Activated CD4-positive, CD25-positive, alpha-beta regulatory T cell treated with anti-CD3 and anti-CD28 coated beads, Interleukin-2, amount 50 U/mL, for 24 hours (primary cell): ENCODE measurements at places on chromosomes 16 and 17.
A peak's percentile ranks its signal among the peaks of the same experiment; 100 is the strongest.

- no peak for ATAC-seq
These were observed 65.9 kb upstream of the HLF start for GRCh38 chr17:55198690-55199370.

- ATAC-seq, result no peak
These were observed 34.7 kb downstream of the EPN2 start for GRCh38 chr17:19271780-19272357.

- no peak for ATAC-seq
These were observed 123.7 kb downstream of the ABCC1 start for GRCh38 chr16:16073001-16073545.

- no peak for ATAC-seq
These were observed 6.5 kb downstream of the ZZEF1 start for GRCh38 chr17:4136373-4136772.

DNA sequence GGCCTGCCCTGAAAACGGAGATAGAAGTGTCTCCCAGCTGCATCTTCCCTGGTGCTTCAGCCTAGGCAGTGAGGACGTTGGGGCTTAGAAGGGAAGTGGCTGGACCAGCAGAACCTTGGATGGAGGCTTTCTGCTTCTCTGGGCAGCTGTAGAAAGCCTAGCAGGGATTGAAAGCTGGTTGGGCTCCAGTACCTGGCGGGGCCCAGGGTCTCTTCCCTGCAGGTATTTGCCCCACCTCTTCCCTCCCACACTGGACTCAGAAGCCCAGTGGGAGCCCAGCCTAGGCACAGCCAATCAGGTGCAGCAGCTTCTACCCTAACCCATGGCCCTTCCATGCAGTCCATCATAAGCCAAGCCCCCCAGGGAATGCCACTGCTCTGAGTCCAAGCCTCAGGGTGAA is 190.3 kb upstream of the IRX6 start:
- no peak for ATAC-seq

DNA sequence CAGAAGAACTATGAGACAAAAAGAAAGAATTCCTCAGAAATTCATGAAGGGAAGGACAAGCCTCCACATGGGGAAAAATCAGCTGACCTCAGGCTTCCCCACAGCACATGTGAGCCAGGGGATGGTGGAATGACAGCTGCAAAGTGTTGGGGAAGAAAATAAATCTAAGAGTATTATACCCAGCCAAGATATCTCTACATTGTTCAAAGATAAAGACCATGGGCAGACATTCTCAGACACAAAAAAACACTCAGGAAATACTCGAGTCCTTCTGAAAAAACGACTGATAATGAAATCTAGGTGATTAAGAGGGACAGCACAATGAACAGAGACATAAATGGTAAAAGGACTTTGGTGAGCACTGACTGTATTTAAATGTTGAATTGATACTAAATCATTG is 3.9 kb downstream of the RAB40B start:
- no peak for ATAC-seq

DNA sequence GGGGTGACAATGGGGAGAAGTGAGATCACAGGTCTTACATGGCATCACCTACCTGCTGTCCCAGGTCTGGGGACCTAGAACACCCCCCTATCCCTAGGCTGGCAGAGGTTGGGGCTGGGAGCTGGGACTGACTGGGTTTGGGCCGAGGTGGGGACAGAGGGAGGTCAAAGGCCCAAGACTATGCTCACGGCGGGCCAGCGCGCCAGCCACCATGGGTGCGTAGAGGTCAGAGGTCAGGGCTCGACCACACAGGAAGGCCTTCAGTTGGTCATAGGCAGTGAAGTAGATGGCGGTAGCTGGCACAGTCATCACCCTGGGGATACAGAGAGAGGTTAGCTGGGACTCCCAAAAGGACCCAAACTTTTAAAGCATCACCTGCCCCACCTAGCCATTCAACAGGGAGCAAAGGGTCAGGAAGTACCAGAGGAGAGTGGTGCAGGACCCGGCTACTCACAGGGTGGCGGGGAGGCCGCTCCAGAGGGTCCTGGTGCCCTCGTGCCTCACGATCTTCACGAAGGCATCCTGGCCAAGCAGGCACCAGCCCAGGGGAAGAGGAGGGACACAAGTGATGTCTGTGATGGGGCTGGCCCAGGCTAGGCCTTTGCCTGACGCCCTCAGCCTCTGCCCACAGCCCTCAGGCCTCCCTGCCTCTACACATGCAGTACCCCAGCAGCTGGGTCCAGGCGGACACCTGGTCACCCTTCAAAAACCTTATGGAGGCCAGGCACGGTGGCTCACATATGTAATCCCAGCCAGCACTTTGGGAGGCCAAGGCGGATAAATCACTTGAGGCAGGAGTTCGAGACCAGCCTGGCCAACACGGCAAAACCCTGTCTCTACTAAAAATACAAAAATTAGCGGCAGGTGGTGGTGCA is 3.1 kb downstream of the SLC25A39 start:
- ATAC-seq, result no peak

- ATAC-seq, result no peak
These were observed 221.0 kb downstream of the CPPED1 start for GRCh38 chr16:12582696-12583095.

- no peak for ATAC-seq
These were observed 36.1 kb upstream of the ALOX12 start for GRCh38 chr17:6959700-6960099.

GRCh38 chr17:60165223-60165622 is 15.4 kb downstream of the CA4 start:
- ATAC-seq, result no peak

DNA sequence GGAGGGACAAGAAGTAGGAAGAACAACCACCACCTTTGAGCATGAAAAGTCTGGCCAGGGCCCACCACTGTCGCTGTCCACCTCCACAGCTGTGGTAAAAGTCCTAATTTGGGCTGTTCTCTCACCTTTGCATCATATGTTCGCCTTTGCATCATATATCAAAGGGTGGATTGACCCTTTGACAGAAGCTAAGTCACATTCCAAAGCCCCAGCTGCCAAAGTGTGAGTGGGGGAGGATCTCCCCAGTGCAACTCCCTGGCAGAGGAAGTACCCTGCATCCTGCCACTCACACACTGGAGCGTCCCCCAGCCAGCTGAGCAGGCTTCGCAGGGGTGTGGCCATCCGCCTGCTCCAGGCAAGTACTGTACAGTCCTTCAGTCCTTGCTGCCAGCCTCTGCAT is 12.7 kb upstream of the SPECC1 start:
- ATAC-seq, result no peak

DNA sequence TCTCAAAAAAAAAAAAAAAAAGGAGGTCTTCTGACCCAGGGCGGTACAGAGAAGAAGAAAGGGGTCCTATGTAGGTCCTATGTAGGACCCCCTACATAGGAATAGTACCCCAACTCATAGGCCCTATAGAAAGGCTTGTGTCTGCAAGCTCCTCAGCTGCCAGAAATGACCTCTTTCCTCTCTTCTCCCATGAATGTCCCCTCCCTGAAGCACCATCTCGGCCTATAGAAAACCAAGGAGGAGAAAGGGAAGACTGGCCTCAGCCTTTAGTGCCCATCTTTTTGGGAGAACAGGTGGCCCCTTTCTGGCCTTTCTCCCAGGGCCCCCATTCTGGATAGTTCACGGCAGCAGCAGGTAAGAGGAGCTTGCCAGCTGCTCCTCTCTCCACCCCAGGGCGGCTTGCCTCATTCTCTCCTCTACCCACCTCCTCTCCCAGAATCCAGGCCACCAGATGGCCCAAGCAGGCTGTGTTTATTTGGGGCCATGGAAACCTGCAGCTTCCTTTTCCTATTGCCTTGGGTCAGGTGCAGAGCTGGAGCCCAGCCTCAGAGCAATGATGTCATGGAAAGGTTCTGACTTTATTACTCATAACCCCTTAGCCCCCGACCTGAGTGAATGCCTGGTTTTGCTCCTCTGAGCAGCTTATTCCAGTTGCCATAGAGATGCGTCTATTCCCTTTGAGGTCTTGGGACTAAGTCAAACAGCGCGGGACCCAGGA is 1.6 kb upstream of the MRPL58 start:
- no peak for ATAC-seq

DNA sequence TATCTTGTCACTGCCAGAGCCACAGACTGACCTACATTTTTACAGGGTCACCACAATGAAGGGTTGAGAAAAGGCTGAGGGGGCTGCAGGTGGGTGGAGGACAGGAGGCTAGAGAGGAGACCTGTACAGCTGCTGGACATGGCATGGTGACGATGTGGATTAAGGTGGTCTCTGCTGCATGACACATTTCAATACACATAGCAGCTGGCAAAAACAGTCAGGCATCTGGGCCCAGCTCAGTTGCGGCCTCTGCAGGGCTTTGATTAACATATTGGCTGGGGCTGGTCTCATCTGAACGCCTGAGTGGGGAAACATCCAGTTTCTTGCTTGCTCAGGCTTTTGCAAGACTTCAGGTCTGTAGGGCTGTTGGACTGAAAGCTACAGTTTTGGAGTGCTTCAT is 265.4 kb upstream of the FOXF1 start:
- ATAC-seq, result no peak

DNA sequence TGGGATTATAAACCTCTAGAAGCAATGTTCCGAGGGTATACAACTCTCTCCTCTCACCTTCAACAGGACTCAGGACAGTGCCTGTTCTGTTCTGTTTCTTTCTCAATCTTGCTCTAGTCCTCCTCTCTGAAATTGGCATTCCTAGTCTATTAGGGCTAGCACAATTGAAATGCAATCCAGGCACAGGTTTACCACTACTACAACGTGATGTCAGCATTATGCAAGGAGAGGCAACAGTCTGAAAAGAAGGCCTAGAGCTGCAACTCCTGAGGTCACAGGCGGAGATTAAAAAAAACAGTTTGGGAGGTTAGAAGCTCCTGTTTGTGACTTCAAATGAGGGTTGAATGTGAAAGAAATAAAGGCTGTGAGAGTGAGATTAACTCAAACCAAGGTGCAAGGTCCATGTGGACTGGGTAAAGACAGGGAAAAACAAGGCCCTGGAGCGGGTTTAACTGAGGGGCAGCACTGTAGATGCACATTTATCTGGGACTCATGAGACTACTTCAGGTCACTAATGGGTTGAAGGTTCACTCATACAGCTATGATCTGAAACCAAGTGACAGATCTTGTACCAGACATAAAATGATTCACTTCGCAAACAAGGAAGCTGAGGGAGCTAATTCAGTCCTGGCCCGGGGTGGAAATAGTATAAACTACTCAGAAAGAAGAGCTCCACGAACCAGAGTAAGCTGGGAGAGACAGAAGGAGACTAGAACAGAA is 16.8 kb downstream of the AMFR start:
- no peak for ATAC-seq

DNA sequence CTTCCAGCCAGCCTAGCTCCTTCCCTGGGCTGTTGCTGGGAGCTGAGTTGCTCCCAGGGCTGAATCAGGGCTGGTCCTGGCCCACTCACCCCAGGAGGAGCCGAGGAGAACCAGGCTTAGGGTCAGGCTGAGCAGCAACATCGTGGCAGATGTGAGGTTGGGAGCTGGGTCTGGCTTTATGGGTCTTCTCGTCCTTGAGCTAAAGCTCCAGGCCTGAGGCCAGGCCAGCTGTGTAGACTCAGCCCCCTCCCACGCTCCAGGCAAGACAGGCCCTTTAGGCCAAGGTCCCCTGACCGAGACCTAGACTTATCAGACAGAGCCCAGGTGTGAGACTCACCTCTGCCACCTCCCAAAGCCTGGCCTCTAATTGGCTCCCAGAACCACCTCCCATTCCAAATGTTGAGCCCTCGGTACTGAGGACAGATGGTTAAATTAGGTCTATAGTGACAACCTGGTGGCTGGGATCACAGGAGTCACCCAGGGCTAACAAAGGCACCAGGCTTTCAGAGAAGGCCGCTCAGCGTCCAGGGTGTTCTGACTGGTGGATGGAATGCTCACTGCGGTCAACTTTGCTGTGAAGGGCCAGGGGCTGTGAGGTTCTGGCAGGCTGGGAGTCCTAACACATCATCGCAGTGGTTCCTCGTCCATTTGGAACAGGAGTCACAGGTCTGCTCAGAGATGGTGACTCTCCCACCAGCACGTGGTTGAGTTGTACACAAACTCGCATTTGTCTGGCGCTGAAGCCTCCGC is at the start of gene CTRL:
CTRL (minus strand) TSS at position 151 of the 750 bp plus-strand sequence; CDS start at position 141, 10 bp downstream.
- no peak for ATAC-seq

DNA sequence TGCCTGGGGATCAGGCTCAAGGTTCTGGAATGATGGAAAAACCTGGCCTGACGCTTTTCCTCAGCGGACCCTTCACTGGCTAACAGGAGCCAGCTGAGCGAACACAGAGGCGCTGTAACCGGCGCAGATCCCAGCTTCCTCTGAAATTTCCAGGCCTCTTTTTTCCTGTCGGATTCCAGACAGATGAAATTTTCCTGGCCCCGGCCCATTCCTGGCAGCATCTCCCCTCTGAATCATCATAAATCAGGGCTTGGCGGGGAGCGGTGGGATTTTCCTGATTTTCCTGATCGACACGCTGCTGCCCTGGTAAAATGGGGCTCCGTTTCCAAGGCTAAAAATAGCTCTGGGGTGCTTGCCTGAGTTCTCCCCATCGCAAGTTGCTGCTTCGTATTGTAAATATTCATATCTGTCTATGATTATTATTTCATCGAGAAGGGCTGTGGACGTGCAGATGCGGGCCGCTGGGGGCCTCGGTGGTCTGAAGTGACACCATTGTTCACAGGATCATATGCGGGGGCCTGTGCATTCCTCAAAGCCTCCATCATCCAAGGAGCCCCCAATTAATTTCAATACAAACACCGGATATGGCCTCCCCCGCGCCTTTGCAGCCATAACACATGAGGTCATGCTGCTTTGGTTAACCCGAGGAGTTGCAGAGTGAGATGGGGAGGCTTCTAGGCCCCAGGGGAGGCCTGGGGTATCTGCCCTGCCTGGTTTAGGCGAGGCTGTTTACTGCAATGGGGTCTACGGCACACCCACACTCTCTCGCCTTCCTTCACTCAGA is 45.8 kb upstream of the ETV4 start:
- ATAC-seq, result no peak

DNA sequence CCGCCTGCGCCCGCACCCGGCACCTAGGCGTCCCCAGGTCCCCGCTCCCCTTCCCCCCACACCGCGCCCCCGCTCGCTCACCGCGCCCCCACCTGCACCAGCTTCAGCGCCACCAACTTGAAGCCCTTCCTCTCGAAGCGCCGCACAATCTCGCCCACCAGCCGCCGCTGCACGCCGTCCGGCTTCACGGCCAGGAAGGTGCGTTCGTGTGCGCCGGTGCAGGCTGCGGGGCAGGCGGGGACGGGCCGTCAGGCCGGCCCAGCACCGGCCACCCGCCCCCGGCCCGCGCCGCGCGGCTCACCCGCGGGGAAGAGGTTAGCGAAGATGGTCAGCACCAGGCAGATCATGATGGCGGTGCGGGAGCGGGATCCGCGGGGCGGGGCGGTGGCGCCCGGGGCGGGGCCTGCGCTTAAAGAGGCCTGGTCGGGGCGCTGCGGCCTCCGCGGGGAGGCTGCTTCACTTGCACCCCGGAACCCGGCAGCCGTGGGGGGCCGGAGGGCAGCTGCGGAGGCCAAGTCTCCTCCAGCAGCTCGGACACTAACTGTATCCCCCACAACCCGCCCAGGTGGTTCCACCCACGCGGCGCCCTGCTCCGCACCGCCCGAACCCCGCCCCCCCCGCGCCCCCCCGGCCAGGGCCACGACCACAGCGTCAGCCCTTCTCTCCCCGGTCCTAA is at the start of gene NME3:
NME3 (minus strand) TSS at position 356 of the 676 bp plus-strand sequence; CDS start at position 347, 9 bp downstream.
- ATAC-seq, result peak; percentile 62

GRCh38 chr17:81556175-81556691 is 4.1 kb upstream of the FAAP100 start:
- ATAC-seq, result no peak

GRCh38 chr17:62617894-62618472 is 9.5 kb upstream of the MRC2 start:
- ATAC-seq, result no peak
